ENCODE measurements at places on chromosomes 6 and 20.

GRCh38 chr20:61443443-61444126 lies 191.5 kb downstream of the CDH4 start:
- no peak for DNase-seq

GRCh38 chr6:134636186-134636799 lies 313.6 kb downstream of the ALDH8A1 start:
- no peak for DNase-seq

DNA sequence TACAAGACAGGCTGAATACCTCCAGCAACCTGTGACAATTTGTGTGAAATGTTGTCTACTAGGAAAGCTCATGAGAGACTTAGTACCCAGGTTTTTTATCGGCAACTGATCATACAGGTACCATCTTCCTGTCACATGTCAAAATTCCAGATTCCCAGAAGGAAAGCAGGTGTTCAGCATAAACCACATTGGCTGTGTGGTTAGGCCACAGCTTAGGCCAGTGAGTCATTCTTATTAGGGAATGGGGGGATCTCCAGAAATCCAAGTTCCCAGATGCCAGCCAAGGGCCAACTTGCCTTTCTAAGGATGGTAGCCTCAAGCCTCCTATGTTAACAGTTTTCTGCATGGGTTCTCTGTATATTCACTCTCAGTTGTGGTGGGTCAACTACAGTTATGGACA lies 65.9 kb downstream of the FAM184A start:
- no peak for DNase-seq

DNA sequence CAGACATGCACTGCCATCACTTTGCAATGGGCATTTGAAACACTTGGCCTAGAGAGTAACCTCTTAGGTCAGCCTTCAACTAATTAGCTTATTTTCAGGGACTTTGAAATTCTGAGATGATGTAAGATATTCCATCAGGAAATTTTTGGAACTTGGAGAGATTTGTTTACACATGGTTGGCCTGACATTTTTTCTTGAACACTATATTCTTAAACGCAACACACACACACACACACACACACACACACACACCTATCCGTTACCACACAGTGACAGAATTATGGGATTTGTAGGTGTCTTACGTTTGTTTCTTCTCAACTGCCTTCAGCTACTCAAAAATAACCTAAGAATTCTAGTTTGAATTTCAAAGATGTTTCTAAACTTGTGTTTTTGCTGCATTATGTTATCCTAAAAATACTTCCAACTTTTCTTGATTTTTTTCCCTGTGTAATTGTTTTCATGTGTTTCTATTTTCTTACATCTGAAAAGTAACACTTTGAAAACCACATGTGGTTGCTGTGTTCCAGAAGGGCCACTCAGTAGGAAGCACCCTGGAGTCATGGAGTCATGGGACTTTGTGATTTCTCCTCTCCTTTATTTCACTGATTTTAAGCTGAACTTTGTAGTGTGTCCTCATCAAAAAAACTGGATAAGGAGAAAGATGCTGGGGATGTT lies 31.9 kb downstream of the MARCKS start:
- no peak for DNase-seq

GRCh38 chr20:52076164-52076563 lies 115.4 kb downstream of the ZFP64 start:
- DNase-seq = no peak

- DNase-seq = peak; percentile 71
These were observed 2.2 kb downstream of the PIM1 start for GRCh38 chr6:37171970-37172812.

DNA sequence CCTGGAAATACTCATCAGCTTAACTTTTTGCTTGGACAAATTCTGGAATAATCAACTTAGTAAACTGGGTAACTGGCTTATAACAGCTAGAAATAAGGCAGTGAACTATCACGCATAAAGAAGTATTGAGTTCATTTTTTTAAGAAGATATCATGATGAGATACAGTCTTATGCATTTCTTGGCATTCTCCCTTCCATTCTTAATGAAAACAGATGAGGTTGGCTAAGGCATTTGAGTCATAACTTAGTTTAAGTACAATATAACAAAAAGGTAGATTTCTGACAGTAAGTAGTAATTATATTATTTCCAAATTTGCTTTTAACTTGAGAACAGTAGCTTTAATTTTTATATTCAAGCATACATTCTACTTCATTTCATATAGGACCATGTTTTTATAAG lies 56.1 kb downstream of the SAMD5 start:
- DNase-seq = no peak
